ENCODE measurements at places on chromosomes 2 and 18.

DNA sequence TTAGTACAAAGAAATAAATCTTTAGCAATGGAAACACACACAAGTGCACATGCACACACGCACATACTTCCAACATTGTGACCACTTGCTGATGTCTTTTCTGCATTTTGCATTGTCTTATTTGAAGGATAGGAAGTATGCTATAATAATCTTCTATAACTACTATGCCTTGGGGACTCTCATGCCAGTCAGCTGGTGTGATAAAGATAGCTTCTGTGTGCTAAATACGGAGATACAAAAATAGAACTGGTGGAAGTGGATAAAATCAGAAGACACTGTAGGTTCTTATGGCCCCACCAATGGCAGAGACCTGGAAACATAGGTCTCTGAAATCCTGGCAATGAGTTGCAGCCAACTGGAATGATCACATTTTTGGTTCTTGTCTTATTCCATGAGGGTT, 31.5 kb upstream of the RASGRP3 start:
- no peak for DNase-seq

GRCh38 chr18:48161911-48162698, 231.6 kb upstream of the SMAD2 start:
- DNase-seq = no peak

GRCh38 chr2:199631129-199631528, 173.4 kb upstream of the SATB2 start:
- no peak for DNase-seq

DNA sequence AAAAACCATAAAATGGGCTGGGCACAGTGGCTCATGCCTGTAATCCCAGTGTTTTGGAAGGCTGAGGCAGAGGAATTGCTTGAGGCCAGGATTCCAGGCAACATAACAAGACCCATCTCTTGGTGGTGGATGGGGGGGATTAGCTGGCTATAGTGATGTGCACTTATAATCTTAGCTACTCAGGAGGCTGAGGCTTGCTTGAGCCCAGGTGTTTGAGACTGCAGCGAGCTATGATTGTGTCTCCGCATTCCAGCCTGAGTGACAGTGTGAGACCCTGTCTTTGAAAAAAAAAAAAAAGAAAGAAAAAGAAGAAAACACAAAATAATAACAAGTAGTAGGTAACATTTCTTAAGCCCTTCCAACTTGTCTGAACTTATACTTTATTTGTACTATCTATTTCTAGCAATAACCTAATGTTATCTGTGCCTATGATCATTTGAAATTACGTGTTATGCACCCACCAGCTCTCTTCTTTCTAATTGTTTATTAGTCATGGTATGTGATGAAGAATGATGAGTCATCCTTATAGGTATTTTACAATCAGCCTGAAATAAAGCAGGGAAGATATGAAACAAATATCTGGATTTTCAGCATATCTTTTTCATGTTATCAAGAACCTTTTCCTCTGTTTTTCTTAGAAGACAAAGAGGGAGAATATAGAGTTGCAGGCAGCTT, 129.3 kb upstream of the UNC80 start:
- DNase-seq = no peak

DNA sequence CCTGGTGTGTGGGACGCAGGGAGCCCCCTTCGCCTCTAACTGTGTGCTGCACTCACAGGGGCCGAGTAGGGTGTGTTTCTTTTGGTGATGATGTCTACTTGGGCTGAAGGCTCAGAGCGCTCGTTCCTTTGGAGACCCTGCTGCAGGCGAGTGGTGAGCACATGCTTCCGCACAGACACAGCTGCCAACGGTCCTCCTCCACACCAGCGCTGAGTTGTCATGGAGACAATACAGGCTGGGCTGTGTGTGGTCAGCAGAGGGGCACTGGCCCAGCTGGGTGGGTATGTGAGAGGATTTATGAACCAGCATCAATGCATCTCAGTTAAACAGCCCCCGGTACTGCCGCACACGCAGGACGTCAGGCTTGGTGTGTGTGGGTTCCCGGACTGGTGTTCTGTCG, 143.5 kb downstream of the SH3RF3 start:
- DNase-seq = no peak

DNA sequence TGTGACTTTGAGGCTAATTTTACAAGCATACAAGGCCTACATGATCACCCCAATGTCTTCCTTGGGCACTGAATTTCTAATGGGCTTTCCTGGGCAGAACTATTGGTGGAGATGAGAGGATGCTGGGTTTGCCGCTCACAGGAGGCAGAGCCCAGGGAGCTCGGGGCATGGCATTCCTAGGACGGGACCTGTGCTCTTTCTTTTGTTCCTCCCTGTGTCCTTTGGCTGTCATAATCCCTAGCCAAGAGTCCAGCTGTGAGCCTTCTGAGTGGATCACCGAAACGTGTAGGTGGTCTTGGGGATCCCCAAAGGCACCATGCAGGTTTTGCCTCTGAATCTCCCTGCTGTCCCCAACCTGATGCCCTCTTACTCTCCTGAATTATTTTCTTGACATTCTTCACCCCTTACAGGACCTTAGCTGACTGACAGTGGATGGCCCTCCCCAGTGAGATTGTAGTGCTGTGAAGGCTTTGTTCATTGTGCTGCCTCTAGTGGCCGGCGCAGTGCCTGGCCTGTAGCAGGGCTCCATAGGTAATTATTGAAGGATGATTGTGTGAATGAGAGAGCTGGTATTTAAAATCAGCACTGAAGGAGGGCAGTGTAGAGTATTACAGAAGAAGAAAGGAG, 221.9 kb downstream of the ZNF407 start:
- no peak for DNase-seq

- DNase-seq = no peak
Observed at GRCh38 chr2:95334916-95335641, 37.9 kb downstream of the KCNIP3 start.

DNA sequence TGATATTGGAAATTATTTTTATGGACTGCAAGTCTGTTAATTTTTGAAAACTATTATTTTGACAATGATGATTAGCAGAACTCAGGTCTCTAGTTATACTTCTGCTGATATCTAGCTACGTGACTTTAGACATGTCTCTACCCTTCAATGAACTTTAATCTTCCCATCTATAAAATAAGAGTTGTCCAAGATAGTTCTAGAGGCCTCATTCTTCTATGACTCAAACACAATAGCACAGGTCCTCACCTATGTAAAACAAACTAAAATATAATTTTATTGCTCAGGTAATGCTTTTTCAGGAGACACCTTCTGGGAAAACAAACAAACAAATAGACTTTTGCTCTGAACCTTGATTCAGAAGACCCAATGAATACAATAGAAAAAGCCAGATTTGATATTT, 544.4 kb upstream of the SETBP1 start:
- no peak for DNase-seq

GRCh38 chr18:33606621-33607020, 28.6 kb downstream of the ASXL3 start:
- no peak for DNase-seq

DNA sequence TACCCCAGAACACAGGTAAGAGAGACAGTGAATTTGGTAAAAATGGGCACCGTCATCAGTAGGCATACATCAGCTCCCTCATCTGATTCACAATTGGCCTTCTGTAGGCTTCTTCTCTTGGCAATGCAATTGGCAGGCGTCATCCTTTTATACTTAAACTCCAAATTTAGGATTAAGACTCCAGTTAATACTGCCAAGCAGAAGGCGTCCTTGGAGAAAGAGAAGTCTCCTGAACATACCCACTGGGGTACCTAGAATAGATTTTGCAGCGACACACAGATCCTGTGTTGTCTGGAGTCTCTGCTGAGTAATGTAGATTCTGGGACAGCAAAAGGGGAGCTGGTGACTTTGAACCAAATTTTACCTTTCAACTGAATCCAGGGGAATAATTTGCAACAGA, 592 bp upstream of the METAP1D start:
- DNase-seq = no peak

GRCh38 chr18:4102901-4103300, 352.2 kb downstream of the DLGAP1 start:
- DNase-seq = no peak

DNA sequence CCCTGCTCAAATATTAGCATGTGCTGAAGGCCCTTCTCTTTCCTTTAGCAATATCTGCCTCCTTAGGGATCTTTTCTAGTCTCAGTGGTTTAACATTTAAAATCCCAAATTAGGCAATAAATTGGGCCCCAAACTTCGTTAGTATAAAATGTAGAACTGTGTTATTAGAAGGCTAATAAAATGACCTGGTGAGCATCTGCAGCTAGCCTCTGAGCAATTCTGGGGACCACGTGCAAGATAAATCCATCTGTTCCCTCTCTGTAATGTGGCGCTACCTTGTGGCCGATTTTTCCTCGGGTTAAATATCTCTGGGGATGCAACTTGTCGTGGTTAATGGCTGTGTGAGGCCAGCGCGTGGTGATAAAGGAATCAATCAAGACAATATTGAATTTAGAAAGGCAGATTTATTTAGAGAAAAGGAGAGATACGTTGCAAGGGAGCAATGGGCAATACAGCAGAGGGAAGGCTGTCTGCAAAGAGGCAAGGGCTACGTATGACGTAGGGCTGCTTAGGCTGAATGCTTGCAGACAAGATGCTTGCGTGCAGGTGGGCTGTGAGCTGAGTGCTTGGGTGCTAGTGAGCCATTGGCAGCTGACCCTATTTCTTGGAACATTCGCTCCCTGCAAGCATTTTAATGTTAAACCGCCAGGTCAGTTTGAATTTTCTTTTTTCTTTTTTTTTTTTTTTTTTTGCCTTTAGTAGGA, 18.5 kb upstream of the IL36G start:
- DNase-seq = no peak

DNA sequence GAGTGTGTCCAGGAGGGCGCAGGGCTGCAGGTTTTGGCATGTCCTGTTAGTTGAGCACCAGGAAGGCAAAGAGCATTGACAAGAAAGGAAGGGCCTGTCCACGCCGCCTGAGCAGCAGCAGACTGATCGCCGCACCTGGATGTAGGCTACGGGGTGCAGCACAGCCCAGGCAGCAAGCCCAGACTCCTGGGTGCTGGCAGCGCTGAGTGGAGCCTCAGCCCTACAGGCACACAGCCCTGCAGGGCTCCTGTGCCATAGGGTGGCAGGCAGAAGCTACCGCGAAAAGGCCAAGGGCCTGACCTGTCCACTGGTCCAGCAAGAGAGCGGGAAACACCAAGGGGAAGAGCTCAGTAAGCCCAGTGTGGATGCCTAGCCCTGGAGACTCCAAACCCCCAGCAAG, 198.0 kb downstream of the HDAC4 start:
- no peak for DNase-seq

- DNase-seq = no peak
Observed at GRCh38 chr18:26480897-26481795, 67.2 kb downstream of the KCTD1 start.

DNA sequence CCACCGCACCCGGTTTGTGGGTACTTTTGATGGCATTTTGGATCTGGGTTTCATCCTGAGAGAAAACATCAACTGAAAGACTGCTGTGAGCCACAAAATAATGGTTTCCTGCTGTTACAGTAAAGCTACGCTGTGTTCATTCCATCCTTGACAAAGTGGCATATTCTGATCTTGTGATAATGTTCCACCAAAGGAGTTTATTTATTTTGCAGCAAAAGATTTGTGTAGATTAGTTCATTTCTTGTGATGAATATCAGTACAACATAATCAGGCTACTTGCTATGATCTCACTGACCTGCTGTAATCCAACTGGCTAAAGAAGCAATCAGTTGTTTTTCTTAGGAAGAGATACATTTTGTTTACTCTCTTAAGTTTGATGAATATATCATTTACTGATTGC, 45.0 kb downstream of the EEF1B2 start:
- no peak for DNase-seq

DNA sequence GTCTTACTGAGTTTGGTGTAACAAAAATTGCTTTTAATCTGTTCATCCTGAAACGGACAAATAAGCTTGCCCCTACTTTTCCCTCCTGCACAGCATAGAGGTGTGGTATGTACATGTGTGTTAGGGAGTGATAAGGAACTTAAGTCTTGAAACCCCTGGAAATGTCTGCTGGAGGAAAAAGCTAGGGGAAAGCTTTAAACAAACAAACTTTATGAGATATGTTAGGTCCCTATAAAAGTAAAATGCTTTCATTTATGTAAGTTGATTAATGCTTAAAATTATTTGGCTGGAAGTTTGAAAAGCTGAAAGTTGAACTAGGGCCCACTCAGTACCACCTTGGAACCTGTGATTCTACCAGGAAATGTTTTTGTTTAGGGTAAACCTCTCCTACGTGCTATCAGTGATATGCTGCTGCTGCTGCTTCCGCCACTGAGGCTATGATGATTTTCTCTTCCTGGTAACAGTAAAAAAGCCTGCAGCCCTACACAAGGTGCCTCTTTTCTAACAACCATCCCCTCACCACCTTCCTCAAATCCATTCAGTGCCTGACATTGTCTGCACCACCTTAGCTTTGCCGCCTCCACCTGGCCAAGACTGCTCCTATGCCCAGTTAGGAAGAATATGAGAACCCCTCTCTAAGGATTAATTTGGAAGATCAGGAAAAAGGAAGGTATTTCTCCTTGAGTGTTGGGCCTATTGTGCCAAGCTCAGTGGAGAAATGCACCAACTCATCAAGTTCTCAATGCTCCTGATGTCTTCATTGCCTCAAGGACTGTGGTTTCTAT, 2.5 kb upstream of the YES1 start:
- DNase-seq = no peak

GRCh38 chr2:70959271-70959761, 19.1 kb upstream of the ANKRD53 start:
- no peak for DNase-seq

GRCh38 chr2:203704430-203704829, 2.0 kb upstream of the CD28 start:
- DNase-seq = no peak

DNA sequence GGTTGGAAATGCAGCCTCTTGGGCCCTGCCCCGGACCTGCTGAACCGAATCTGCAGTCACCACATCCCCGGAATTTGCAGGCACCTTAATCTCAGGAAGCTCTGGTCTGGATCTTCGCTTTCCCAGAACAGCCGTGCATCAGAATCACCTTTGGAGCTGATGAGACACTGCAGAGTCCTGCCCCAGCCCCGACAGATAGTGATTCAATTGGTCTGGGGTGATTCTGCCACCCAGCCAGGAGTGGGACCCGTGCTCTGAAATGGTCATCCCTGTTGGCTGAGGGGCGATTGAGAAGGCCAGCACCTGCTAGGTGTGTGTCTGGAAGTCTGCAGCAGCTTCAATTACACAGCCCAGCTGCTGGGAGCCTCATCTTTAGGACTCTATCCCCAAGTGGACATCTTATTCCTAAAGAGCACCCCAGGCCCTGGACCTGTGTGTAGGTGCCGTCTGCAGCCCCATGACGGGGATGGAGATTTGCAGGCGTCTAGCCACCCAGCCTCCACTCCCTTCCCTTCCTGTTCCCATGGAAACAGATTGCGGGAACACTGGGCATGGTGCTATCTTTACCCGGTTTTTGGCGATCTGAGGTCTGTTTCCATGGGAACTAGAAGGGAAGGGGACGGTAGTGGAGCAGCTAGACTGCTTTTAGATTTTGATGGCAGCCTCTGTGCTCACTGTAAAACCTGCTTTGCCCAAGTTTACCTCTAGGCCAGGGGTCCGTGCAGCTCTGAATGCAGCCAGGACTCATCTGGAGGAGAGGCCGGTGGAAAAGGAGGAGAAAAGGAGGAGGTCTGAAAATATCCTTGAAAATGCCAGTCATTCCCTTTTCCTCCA, 156.1 kb downstream of the LDLRAD4 start:
- DNase-seq = no peak

Measured in NCI-H446 treated with DMSO at 0.1 percent for 48 hours (cell line).